Activated CD4-positive, alpha-beta memory T cell treated with anti-CD3 and anti-CD28 coated beads for 36 hours (primary cell): ENCODE measurements at places on chromosomes 3 and 15. TPM values are rescaled to one million over a fixed set of nuclear protein-coding genes. Genes with fewer than 3 reads are reported as not detected.

DNA sequence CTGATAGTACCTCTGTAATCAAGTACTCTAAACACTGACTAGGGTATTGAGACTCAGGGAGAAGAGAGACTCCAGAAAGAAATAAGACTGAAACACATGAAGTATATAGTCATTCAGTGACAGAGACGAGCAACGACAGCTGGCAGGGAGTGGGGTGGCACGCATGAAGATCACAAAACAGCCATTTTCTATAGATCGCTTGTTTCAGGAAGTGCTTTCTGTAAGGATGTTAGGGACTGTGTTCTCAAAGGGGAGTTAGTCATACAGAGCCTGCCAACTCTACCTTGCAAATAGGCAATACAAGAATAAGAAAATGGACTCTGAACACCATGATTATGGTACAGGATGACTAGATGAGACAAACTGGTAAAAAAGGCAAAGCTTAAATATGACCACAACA, 139.5 kb downstream of the TBL1XR1 start:
- DNase-seq, result peak; percentile 80

WDR72 gene
- total RNA-seq, result not detected

GRCh38 chr3:131847966-131848510, 186.8 kb downstream of the CPNE4 start:
- DNase-seq, result no peak

- DNase-seq, result no peak
These were observed 782.0 kb downstream of the MCTP2 start for GRCh38 chr15:95013381-95013780.

GRCh38 chr3:155737844-155738460, 6.9 kb downstream of the PLCH1 start:
- no peak for DNase-seq

NRROS gene
- 25.3 TPM for total RNA-seq

DNA sequence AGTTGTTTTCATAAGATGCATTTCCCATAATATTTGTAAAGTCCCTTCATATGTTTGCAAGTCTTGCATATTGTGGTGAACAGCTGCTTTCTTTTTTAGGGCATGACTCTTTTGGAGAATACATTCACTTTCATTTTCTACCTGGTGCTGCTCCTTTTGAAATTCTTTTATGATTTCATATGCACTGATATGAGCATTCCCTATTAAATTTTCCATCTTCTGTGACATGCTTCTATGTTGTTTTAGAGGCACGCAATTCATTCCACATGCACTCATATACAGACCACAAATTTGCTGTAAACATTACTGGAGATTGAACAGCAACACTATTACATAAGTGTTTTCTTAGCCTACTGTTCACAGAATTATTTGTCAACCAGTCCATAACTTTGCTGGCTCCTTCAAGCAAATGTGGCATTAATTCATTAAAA, 92.8 kb upstream of the TNFSF10 start:
- DNase-seq, result no peak

GRCh38 chr3:25483456-25483855, 55.4 kb downstream of the RARB start:
- DNase-seq, result no peak

DNA sequence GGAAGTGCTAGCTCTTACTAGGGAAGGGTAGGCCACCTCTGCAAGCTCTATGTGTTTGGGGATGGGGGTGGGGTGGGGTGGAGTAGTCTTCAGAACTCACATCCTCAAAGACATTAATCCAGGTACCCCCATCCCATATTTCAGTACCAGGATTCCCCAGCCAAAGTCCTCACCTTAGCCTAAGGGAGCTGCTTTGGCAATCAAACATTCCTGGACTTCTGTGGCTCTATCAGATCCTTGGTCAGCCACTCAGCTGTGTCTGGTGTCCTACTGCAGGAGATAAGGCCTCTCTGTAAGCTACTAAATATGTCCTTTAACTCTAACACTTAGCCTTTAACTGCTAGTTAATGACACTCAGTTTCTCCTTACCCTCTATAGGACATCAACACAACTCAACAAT, 26.9 kb downstream of the FAM240A start:
- DNase-seq, result no peak

- no peak for DNase-seq
These were observed 33.4 kb upstream of the SETD2 start for GRCh38 chr3:47197287-47197686.

GRCh38 chr3:35929158-35929557, 289.8 kb downstream of the ARPP21 start:
- no peak for DNase-seq

ABHD2 gene
- 38.5 TPM for total RNA-seq

DNA sequence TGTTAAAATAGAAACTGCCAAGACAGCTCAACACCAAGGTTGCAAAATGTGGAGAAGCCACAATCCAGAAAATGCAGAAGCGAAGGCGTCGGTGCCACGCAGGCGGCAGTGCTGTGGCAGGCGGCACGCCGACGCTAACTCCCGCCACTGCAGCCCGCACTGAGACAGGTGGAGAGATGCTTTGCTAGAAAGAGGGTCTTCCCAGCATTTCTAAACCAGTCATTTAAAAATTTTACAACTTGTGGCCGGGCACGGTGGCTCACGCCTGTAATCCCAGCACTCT, 23.2 kb downstream of the CYFIP1 start:
- no peak for DNase-seq

DNA sequence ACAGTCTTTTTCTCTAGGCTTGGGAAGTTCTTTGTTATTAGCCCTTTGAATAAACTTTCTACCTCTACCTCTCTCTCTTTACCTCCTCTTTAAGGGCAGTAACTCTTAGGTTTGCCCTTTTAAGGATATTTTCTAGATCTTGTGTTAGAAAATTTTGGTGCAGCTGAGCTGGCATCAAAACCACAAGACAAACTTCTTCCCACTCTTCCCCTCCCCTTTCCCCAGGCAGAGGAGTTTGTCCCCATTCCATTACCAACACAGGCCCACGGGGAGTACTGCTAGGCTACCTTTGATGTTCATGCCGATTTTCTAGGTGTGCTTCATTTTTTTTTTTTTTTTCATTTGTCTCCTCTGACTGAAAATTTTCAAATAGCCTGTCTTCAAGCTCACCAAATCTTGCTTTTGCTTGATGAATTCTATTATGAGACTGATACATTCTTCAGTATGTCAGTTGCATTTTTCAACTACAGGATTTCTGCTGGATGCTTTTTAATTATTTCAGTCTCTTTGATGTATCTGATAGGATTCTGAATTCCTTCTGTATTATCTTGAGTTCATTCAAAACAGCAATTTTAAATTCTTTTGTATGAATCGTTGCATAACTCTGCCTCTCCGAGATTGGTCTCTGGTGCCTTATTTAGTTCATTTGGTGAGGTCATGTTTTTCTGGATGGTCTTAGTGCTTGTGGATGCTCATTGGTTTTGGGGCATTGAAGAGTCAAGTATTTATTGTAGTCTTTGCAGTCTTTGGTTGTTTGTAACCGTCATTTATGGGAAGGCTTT, 112.0 kb downstream of the UBE2E2 start:
- no peak for DNase-seq

DNA sequence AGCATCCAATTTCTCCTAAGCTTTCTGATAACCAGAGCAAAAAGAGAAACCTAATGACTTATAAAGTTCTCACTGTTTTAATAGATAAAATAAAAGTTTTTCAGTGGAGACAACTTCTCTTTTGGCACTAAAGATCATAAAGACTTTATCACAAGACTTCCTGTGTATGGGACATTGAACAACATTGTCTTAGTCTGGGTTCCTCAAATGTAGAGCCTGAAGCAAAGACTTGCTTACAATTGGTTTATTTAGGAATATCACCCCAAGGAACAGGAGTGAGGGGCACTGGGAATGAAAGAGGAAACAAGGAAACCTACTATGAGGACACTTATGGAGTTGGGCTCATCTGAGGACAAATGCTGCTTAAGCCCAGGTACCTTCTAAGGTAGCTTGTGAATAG, 127.4 kb downstream of the B3GALNT1 start:
- DNase-seq, result no peak

ALCAM gene
- 20.3 TPM for total RNA-seq

MINDY2 gene
- 8.0 TPM for total RNA-seq

DNA sequence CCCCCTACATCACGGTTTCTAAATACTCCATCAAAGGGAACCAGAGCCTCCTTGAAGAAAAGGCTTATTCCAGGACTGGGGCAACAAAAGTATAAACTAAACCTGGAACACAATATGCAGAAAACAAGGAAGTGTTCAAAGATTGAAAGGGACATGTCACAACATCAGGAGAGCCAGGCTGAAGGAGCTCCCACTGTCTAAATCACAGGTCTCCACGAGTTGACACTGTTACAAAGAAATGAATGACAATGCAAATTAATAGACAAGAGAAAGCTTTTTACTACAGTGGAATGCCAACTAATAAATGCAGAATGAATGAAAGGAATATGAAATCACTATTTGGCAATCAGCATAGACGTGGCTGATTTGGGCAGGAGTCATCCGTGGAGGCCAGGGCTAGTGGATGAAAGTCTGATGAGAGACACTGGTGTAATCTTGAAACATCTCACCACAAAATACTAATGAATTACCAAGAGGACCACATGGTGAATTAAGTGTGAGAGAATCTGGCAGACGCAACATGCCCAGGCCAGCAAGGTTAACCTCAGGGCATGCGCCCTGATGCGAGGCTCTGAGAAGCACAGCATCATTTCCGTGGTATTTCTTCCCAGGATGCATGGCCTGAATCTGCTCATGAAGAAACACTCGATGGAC, 123.8 kb upstream of the TJP1 start:
- DNase-seq, result no peak

- no peak for DNase-seq
These were observed 29.8 kb upstream of the ALDH1A3 start for GRCh38 chr15:100849855-100850218.

- DNase-seq, result no peak
These were observed 197.0 kb downstream of the LPP start for GRCh38 chr3:188350961-188351360.

SEMA5B gene
- total RNA-seq, result not detected

GRCh38 chr3:107347751-107348150, 29.5 kb upstream of the CCDC54 start:
- no peak for DNase-seq

- no peak for DNase-seq
These were observed 51.0 kb downstream of the EOMES start for GRCh38 chr3:27671101-27671500.

SNTN gene
- total RNA-seq, result not detected

KLHL24 gene
- total RNA-seq, result 19.5 TPM

GOLGA8S gene
- not detected for total RNA-seq

GRCh38 chr3:175558261-175558660, 699.1 kb downstream of the NAALADL2 start:
- no peak for DNase-seq

PIGX gene
- total RNA-seq, result 49.2 TPM

WDR76 gene
- 89.9 TPM for total RNA-seq

DNA sequence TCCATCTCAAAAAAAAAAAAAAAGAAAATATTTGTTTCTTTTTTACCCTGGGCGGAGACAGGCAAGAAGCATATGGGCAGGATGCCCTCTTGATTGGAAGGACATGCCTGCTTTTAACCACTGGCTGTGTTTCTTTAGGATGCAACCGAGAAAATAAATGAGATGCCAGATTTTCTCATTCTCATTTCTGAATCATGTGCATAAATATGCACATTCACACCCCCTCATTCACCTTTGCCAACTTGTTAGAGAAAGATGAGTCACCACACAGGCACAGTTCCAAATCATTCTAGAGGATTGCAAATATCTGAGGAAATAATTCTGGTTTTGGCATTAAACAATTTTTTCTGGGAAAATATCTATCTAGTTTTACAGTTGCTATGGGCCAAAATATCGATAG, 3.3 kb downstream of the LIPH start:
- DNase-seq, result no peak

- DNase-seq, result peak; percentile 19
These were observed 15.9 kb upstream of the LCMT2 start for GRCh38 chr15:43346305-43346704.

- peak; percentile 37 for DNase-seq
These were observed 66.9 kb downstream of the RNF13 start for GRCh38 chr3:149879872-149880271.

PBRM1 gene
- total RNA-seq, result 59.2 TPM
